Activated B cell treated with CpG ODN at 0.5 μM for 24 hours (primary cell): ENCODE measurements at places on chromosomes 3 and 15. TPM values are rescaled to one million over a fixed set of nuclear protein-coding genes. Genes with fewer than 3 reads are reported as not detected.

- no peaks in the 10 kb centered on the region for H3K4me1 ChIP-seq
- H3K4me3 ChIP-seq: no peak overlapping the region
- DNase-seq: no peak
- H3K36me3 ChIP-seq: no peaks in the 10 kb centered on the region
- peaks cover 2% of the 10 kb centered on the region for H3K27me3 ChIP-seq
These were observed 22.3 kb downstream of the PRR20G start for GRCh38 chr3:127265581-127265981.

GRCh38 chr15:39517122-39517855, 63.6 kb upstream of the THBS1 start:
- no peak overlapping the region for H3K27ac ChIP-seq
- H3K4me3 ChIP-seq: no peak overlapping the region
- H3K27me3 ChIP-seq: peaks cover 6% of the 10 kb centered on the region
- DNase-seq: no peak
- H3K36me3 ChIP-seq: no peaks in the 10 kb centered on the region

GRCh38 chr3:41424543-41425300, 225.4 kb downstream of the CTNNB1 start:
- no peak overlapping the region for H3K4me3 ChIP-seq
- peaks cover 2% of the 10 kb centered on the region for H3K27me3 ChIP-seq
- no peak for DNase-seq
- H3K36me3 ChIP-seq: peaks cover 2% of the 10 kb centered on the region

DNA sequence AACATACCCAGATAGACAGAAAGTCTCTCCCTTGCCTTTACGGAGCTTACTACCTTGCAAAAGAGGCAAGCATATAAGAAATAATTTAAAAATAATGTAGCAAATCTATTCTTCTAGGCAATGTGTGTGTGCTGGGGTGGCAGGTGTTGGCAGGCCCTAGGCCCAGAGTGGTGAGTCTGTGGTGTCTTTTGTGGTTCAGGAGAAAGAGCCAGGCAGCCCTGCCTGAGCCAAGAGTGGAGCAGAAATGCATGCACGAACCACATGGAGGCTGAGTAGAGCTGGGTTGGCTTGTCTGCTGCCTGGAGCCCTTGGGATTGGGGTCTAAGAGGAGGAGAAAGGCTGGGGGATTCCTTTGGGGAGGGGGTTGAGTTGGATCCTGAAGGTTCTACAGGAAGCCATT, 70.2 kb upstream of the MYZAP start:
- no peaks in the 10 kb centered on the region for H3K36me3 ChIP-seq
- no peaks in the 10 kb centered on the region for H3K27me3 ChIP-seq
- H3K27ac ChIP-seq: no peak overlapping the region
- peaks cover 4% of the 10 kb centered on the region for H3K4me1 ChIP-seq
- H3K4me3 ChIP-seq: no peak overlapping the region

GRCh38 chr15:82943176-82943575, 9.3 kb downstream of the HOMER2 start:
- peaks cover 9% of the 10 kb centered on the region for H3K4me1 ChIP-seq
- H3K36me3 ChIP-seq: no peaks in the 10 kb centered on the region
- H3K27me3 ChIP-seq: peaks cover 7% of the 10 kb centered on the region
- no peak overlapping the region for H3K4me3 ChIP-seq

DNA sequence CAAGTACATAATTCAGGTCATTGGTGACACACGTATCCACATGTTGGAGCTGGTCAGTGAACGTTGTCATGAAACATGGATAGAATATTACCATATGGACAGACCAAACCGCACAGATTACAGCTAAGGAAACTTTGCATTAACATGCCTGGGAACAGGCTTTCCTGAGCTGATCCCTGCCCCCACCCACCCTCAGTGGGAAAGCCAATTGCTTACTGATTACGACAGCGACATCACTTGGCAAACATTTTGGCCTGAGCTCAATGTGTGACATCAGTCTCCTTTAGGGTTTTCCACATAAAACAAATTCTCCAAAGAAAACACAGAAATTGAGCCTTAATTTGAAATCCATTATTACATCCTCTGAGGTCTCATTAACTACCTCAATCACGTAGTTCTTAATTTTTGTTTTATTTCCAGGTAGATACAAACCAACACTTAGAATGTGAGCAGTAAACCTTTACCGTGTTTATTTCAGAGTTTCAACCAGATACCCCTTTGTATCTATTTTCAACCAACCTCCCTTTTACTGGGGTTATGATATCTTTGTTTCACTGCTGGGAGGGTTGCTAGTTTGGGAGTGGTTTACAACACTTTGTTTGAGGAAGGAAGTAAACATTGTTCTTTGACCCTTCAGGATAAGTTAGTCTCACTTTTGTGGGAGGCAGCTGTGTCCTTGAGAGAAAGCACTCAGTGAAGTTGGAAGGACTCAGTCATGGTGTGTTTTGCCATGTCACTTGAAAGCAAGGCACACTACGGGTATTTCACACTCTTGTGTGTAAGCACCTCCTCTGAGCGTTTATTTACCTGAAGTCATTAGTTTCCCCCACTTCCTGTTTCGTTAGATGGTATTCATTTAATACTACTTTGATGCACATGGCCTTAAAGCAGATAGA, 103.1 kb downstream of the CMSS1 start:
- peaks cover 7% of the 10 kb centered on the region for H3K36me3 ChIP-seq
- DNase-seq: no peak

Gene P2RY14
- 0.88 and 1.5 TPM in 2 replicates for total RNA-seq

DNA sequence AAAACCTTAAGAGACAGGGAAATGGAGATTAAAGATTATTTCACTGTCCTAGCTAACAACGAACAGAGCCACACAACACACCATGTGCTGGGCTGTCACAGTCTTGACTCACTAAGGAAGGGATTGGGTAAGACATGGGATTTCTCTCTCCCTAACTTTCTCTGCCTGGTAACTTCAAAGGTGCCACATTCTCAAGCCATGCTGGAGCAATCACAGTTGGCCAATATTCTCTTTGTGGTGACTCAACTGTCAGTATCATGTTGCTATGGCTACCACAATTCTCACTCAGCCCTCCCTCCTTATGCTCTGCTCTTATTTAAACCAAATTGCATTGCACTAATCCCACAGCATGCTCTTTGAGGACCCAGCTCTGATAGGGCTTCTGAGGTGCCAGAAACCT, 74.0 kb downstream of the OXNAD1 start:
- peak overlapping the region; percentile 32 for H3K27ac ChIP-seq
- no peaks in the 10 kb centered on the region for H3K27me3 ChIP-seq
- DNase-seq: no peak
- H3K4me3 ChIP-seq: no peak overlapping the region

DNA sequence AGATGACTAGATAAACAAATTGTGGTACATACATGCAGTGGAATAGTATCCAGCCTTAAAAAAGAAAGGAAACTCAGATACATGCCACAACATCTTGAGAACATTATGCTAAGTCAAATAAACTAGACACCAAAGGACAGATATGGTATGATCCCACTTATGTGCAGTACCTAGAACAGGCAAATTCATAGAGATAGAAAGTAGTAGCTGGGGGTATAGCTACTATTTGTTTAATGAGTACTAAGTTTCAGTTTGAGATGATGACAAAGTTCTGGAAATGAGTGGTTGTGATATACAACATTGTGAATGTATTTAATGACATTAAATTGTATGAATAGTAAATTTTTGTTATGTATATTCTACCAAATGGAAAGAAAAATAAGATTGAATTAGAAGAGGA, 477.2 kb upstream of the CFAP20DC start:
- H3K27ac ChIP-seq: no peak overlapping the region
- H3K36me3 ChIP-seq: no peaks in the 10 kb centered on the region
- DNase-seq: no peak
- H3K4me1 ChIP-seq: no peaks in the 10 kb centered on the region

Gene SLC38A3
- total RNA-seq: not detected in 2 replicates

- no peak overlapping the region for H3K27ac ChIP-seq
- no peaks in the 10 kb centered on the region for H3K4me1 ChIP-seq
- no peak for DNase-seq
These were observed 116.0 kb downstream of the GMNC start for GRCh38 chr3:190746531-190746930.
